ENCODE measurements at places on chromosomes 13 and 19.

DNA sequence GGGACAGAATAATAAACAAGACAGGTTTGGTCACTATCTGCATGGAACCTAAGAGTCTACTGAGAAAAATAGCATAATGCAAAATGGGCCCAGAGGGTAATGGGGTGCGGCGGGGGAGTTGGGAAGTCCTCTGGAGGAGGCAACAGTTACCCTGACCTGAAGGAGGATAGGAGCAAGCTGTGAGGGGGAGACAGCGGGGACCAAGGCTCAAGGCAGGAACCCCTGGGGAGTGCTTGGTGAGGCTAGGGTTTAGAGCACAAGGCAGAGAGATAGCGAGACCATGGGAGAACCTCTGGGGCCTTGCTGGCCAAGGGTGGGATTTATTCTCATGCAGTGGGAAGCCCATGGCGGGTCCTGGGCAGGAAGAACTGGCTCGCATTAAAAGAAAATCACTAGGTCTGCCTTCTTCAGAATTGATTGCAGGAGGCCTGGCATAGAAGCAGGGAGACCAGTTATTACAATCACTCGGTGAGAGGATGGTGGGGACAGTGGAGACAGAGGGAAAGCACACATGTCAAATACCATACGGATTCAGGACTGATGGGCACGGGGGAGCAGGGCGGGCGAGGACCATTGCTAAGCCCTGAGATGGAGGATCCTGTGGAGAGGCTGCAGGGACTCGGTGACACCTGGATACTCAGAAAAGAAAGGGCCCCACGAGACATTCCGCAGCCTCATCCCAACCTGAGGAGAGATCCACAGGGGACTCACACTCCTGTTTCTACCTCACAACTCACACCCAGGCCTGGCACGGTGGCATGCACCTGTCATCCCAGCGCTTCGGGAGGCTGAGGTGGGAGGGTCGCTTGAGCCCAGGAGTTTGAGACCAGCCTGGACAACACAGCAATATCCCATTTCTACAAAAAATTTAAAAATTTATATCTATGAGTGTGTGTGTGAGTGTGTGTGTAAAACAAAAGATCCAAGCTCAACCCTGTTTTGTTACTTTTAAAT lies 110.4 kb downstream of the URI1 start:
- DNase-seq: no peak

DNA sequence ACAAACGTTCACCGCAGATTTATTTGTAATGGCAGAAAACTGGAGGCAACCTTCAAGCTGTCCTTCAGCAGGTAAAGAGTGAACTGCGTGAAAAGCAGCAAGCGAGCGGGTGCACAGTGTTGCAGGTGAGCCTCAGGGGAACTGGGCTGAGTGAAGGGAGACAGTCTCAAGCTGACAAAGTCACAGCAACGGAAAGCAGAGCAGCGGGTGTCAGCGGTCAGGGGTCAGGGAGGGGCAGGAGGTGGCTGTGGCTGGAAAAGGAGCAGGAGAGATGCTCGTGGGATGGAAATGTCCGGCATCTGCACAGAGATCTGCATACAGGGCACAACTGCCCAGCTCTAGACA lies 8.5 kb upstream of the RASA3 start:
- no peak for DNase-seq

DNA sequence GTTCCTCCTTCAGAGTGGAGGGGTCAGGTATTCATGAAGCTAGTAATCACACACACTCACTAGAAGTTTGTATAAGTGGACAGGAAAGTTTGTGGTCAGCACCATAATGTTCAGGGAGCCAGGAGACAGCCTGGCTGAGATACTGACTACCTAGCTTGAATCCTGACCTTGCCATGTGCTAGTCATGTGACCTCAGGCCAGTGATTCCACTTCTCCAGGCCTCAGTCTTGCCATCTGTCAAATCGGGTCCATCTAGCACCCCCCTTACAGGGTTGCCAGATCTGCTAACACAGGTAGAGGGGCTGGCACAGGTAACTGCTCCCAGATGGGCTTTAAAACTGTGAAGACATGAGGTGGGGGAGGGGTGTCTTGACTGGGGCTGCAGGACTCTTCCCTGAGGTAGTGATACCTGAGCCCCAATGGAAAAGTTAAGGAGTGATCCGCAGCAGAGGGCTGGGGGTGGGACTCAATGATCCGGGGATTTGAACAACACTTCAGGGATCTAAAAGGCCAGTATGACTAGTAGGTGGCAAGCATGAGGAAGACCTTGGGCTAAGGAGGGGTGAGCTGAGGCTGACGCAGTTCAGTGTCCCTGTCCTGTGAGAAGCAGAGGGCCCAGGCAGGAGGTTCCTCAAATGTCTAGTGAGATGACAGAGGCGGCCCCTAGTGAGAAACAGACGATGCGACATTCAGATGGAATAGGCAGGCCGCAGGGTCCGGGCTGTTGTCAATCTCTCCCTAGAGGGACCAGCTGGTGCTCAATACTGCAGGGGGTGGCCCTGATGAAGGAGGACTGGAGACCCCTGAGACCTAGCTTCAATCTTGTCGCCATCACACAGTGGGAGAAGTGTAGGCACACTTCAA lies 8.5 kb downstream of the ACTMAP start:
- no peak for DNase-seq

DNA sequence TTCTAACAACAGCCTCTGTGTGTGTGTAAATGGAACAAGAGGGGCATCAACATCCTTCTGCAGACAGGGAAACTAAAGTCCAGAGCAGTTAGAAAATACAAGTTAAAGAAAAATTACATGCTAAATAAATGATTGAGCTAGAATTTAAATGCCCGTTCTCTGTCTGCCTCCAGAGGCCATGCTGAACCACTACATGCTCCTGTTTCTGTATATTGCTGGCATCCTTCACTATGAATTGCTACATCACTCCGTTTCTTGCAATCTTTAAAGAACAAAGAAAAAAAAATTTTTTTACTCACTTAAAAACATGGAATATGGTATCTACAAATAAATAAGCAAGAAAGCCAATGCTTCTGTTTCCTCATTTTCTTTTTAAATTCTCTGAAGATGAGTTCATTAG lies 47.9 kb downstream of the DCT start:
- DNase-seq: no peak

- DNase-seq: no peak
These were observed 44.3 kb upstream of the SIAH3 start for GRCh38 chr13:45895881-45896280.

DNA sequence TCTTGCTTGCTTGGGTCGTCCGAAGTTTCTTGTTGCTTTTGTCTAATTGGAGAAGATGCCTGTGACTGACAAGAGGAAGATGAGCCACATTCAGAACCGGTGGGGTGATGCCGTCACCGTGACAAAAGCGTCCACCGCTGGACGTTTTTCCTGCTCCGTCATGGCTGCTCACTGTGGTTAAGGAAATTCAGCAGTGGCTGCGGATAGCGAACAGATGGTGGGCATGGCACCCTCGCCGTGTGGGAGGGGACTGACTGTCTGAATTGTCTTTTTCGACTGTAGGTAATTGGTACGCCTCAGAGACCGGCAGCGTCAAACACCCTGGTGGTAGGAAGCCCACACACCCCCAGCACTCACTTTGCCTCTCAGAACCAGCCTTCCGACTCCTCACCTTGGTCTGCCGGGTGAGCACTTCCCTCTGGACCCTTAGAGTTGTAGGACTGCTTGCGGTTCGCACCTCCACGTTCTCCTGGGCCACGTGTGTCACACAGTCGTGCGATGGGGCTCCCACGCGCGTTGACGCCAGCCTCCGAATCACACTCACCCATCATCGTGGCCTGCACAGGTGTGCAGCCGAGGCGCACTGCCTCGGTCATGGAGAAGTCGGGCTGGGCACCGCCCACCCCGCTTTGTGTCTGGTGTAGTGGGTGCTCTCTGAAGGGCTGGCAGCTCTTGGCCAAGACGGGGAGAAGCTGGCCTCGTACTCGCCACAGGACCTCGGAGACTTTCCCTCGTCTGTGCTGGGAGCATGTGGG lies 26.5 kb downstream of the ATP4B start:
- DNase-seq: no peak

DNA sequence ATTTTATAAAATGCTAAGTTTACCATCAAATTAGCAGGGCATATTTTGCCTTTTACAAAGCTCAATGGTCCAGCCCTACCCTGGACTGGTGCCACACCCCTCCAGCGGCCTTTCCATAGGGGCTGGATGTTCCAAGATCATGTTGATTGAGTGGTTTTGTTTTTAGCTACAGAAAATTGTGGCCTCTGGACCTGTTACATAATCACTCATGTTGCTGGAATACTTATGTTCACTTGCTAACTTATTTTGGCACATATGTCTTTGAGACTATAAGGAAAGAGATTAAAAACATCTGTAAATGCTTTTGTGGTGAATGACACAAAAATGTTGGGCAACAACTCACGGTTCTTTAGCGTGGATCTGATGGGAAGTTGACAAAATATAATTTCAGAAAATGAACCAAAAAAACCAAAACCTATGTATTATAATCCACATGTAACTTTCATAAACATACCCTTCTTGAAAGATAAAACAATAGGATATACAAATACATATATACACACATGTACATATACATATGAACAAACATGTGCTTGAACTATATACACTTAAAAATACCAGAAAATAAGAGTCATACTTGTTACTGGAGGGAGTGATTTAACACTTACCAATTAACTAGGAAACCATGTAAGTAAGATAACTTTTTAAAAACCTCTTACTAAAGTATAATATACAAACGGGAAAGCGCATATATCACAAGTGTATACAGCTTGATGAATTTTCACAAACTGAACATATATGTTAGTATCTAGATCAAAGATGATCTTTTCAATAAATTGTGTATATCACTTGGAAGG lies 46.6 kb upstream of the SLC15A1 start:
- no peak for DNase-seq

DNA sequence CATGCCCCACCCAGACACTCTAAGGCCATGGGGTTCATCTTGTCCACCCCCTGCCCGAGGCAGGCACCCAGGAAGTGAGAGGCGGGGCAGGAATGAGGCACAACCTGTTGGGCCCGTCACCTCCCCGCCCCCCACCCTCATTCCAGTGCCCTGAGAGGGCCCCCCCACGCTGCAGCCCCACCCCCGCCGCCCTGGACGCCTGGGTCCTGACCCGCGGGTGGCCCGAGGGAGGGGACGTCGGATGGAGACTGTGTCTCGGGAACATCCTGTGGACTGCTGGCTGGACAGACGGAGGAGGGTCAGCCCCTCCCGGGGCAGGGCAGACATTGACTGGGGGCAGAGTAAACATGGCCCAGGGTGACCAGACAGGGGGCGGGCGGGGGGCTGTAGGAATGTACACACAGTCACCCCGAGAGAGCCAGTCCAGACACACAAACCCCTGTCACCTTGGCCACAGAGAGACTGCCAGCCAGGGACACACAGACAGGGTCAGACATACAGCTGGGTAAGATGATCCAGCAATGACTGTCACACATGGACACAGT lies 7.4 kb upstream of the JUNB start:
- DNase-seq: no peak

Data from stimulated activated CD8-positive, alpha-beta memory T cell treated with anti-CD3 and anti-CD28 coated beads, Interleukin-2, amount 100 ng/mL, for 1 hour (primary cell).